Stimulated activated CD8-positive, alpha-beta memory T cell treated with anti-CD3 and anti-CD28 coated beads, Interleukin-7, amount 100 ng/mL, for 1 hour (primary cell): ENCODE measurements at places on chromosomes 13 and 19.

DNA sequence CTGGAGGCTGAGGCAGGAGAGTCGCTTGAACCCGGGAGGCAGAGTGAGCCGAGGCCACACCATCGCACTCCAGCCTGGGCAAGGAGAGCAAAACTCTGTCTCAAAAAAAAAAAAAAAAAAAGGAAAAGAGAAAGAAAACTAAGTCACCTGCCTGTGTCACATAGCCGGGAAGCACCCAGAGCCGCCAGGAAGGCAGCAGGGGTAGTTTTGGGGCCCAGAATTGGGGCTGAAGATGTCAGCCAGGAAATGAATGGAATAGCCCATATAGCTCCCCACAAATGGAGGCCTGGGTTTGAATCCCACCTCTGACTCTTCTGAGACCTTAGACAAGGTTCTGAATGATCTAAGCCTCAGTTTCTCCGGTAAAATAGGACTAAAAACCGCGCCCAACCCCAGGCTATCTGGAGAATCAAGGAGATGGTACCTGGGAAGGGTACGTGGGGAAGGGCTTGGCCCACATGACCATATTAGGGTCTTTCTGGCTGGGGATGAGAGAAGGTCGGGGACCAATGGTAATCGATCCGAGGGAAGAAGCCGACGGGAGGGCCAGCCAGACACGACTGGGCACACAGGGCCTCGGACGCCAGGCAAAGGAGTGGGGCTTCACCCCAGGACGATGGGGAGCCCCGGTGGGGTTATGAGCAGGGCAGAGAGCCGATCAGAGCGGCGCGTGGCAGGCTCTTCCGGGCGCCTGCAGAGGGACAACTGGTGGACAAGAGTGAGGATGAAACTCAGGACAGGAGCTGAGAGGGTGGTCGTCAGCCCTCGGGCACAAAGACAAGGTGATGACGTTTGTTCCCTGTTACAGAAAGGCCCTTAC lies 14.4 kb downstream of the CCDC124 start:
- DNase-seq, result no peak

DNA sequence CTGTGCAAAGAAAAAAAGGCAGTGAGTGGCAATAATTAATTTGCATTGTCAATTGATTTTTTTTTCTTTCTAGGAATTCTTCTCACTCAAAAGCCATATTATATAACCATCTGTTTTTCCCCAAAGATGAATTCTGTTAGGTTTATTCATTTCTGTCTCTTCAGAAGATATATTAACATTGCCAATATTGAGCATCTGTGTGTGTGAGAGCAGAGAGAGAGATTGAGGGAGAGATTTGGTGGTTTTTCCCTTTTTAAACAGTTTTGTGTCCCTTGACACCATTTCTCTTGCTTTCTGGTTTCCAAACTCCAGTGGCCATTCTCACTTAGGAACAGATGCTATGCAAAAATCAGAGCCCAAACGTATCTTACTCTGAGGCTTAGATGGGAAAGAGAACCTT lies 112.5 kb downstream of the LACC1 start:
- no peak for DNase-seq

DNA sequence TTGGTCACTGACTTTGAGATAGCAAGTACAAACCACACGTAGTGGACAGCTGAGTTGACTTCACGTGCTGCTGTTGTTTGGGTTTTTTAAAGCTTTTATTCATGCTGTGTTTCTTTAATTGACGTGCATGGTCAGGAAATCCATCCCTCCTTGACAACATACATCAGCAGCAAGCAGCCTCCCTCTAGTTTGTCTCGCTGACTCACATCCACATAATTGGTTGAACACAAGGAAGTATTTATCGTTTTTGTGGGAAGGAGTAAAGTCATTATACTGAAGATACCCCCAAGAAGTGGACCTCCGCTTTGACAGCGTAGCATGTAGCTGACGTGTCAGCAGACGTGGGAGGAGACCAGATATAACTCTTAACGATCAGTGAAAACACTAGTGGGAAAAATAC lies 355.8 kb downstream of the MYO16 start:
- DNase-seq, result no peak

DNA sequence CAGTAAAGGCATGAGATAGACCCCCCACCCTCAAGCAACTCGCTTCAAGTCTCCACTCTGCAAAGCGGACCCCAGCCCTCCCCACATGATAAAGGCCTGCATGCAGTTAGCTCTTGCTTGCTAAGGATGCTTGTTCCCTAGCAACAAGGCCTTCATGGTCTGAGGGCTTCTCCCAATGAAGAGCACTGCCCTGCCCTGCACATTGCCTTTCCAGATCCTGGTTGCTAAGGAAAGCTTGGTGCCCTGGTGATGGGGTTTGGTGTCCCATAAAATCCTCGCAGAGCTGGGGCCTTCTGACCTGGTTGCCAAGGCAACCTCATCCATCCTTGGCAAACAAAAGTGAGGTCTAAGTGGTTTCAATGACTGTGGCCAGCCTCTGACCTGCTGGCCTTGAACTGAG lies 6.0 kb downstream of the DBP start:
- no peak for DNase-seq

DNA sequence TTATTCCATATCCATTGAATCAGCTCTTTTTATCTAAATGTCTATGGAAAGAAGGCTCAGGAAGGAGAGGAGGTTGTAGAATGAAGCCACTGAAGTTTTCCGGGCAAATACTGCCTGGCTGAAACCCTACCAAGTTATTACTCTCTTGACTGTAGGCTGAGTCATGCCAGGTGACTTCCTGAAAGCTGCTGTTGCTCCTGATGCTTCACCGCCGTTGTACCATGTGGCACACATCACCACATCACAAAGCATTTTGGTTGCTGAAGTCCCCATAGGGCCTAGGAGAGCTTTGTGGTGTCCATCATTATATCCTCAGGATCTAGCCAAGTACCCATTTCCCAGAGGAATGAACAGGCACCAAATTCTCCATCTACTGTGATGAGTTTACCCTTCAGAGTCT lies 11.1 kb upstream of the TDRD12 start:
- no peak for DNase-seq

DNA sequence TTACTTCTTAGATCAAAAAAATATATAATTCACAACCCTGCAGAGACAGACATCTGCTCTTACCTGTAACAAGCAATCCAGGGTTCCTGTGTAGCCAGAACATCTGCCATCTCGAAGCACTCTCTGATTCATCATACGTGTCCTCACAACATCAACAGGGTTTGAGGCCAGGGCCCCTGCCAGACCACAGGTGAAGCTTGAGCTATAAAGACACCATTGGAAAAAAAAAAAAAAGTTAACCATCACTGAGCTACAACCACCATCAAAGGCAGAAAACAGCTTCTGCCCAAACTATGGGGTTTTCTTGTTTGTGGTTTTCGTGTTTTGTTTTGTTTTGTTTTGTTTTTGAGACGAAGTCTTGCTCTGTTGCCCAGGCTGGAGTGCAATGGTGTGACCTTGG lies 19.3 kb downstream of the SLC25A30 start:
- no peak for DNase-seq

- DNase-seq, result no peak
Measured at GRCh38 chr13:51523082-51523518, 61.2 kb upstream of the WDFY2 start.

DNA sequence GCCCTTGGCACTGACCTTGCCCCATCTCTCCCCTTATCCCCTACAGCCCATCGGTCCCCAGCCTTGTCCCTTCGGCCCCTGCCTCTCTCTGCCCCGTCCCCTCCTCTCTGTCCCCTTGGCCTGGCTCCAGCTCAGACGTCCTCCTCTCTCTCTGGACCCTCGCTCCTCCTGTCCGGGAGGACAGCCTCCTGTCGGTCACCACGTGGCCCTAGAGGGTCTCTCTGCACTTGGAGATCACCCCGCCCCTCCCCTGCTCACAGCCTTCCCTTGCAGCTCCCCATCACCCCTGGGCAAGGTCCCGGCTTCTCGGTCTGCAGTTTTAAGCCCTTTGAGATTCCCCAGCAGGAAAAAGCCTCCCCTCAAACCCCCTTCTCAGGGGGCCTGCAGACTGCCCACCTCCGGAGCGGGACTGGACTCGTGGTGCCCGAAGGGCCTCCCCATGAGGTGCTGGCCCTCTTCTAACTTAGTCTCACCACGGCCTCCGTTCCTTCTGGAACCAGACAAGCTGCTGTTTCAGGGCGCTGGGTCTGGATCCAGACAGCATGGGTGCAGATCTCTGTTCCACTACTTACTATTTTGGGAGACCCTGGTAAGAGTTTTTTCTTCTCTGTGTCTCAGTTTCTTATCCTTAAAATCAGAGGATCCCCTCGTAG lies 3.3 kb upstream of the KLK15 start:
- no peak for DNase-seq

DNA sequence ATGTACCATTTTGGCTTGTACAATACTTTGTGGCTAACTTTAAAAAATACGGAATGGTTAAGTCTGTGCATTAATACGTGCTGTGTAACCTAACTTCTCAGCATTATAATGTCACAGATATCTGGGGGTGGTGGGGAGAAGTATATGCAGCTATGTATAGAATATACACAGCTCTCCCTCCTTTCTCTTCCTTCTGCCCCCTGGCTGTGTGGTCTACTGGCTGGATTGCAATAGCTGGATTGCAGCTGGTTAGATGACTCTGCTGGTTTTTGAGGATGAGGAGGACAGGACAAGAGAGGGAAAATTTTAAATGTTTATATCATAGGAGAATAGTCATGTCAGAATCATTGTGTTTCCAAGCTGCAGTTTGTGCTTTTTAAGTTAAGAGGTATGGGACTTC lies 9.7 kb downstream of the RNASEH2B start:
- DNase-seq, result no peak

GRCh38 chr19:947707-948539 lies 22.1 kb downstream of the ARID3A start:
- DNase-seq, result no peak

DNA sequence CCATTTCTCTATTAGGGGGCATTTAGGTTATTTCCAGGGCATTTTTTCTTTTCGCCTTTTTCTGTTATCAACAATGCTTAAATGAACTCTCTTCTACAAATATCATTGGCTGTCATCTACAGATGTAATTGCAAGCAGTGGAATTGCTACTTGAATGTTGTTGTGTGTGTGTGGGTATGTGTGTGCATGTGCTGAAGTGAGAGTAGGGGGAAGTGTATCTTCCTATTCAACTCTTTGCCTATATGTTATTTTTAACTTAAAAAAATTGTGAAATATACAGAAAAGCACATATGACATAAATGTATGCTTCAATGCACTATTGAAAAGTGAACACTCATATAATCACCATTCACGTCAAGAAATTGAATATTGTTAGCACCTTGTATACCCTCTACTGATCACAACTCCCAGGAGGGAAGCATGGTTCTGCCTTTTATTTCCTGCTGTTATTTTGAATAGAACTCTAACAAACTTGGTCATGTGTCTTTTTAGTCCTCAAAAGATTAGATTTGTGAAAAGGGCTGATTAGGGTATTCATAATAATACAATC lies 24.7 kb downstream of the WDFY2 start:
- no peak for DNase-seq

GRCh38 chr19:5075597-5075996 lies 106.7 kb downstream of the KDM4B start:
- no peak for DNase-seq

DNA sequence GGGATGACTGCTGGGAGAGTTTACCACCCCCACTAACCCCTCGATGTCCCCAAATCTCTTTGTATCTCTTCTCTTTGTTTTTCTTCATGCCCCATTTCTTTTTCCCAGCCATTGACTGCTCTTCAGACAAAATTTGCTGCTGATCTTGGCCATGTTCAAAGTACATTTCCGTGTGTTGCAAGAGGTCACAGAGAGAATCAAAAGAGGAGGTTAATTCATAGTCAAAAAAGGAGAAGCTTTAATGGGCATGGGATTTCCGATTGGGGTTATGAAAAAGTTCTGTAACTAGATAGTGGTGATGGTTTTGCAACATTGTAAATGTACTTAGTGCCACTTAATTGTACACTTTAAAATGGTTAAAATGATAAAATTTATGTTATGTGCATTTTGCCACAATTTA lies 121.1 kb downstream of the FLT1 start:
- DNase-seq, result no peak

- DNase-seq, result no peak
Measured at GRCh38 chr19:45103156-45103507, 10.2 kb downstream of the PPP1R37 start.

DNA sequence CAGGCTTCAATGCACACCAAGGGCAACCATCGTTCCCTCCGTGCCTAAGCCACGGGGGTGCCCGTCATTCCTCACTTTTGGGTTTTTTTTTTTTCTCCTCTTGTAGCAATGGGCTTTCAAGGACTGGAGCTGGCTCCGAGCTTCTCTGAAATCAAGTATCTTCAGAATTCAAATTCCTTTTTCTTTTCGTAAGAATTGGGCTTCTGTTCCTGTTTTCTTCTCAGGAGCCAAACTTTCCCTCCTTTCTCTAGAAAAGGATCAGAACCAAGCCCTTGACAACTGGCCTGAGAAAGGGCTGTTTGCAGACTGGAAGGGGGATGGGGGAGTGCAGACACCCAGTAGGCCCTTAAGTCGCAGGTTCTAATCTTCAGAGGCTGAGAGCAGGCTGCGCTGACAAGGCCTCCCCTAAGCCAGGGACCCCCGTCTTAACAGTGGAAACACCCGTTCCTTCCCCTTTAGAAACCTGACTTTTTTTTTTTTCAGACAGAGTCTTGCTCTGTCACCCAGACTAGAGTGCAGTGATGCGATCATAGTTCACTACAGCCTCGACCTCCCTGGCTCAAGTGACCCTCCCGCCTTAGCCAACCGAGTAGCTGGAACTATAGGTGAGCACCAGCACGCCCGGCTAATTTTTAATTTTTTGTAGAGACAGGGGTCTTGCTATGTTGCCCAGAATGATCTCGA lies 51.6 kb downstream of the RFX2 start:
- no peak for DNase-seq

- no peak for DNase-seq
Measured at GRCh38 chr13:111338841-111339240, 18.4 kb downstream of the TEX29 start.

- DNase-seq, result no peak
Measured at GRCh38 chr13:76198568-76199163, 562.5 kb downstream of the LMO7 start.

- DNase-seq, result no peak
Measured at GRCh38 chr19:2242092-2242537, 5.5 kb downstream of the SF3A2 start.

DNA sequence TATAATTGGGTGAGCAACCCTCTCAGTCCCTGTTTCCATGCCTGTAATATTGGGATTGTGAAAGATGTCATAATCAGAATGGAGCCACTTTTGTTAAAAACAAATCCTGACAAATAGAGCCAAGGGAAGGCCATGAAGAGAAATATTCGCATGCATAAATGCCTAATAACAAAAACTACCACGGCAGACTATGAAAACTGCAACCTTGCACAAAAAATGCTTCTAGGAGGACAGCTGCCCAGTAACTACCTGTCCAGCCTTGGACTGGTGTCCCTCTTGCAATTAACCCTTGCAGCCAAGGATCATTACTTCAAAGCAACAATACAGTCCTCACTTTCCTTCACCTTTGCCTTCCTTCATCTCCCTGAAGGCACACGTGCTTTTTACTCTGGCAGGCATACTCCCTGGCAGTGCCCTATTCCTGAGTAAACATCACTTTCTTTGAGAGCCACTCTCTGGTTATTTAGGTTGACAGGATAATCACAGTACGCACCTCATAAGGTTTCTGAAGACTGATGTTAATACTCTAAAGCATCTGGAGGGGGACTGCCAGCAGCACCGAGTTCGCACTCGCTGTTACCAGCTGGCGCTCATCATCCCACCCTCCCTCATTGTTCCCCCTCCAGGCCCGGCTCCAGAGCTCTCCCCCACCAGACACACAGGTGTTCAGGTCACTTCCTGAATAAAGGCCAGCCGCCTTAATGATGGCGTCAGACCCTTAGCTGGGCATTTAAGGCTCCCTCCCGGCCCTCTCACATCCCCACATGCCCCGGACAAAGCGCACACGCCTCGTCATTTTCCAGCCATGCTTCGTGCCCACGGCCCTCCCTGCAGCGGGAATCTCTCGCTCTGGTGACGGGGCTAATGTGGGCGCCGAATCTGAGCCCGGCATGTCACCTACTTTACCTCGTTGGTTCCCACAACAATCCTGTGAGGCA lies 57.3 kb downstream of the CDADC1 start:
- DNase-seq, result no peak
